ENCODE measurements at places on chromosomes 5 and 9. TPM values are rescaled to one million over a fixed set of nuclear protein-coding genes. Genes with fewer than 3 reads are reported as not detected.

GRCh38 chr5:111326551-111326950 is 102.4 kb downstream of the CAMK4 start:
- no peak for DNase-seq

CDH18 gene
- total RNA-seq = 0.76 TPM

TCF7 gene
- 4.2 TPM for total RNA-seq

DNA sequence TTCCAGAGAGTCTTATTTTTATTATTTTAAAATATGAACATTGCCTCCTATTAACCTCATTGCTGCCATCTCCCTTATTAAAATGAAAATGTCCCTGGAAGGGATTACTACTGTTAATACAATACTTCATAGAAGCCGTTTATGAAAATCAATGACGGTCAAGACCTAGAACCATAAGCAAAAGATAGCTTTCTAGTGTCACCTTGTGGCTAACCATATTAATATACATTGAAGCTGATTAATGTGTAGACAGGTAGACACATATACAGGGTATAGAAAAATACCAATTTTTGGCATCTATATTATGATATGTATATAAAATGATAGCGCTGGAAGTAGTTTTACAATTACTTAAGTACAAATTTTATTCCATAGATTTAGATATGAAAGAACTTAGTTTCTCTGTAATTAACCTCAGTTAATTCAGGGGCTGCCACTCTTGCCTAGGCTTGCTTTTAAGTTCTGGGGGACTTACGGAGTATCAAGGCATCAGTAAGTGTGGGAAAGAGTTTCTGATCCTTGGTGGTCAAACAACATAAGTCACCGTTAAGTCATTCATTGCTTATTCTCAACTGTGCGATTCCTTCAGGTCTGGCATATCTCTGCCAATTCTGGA is 2.5 kb upstream of the YTHDC2 start:
- no peak for DNase-seq

BAAT gene
- not detected for total RNA-seq

GRCh38 chr5:60299944-60300343 is 400.0 kb downstream of the DEPDC1B start:
- no peak for DNase-seq

DNA sequence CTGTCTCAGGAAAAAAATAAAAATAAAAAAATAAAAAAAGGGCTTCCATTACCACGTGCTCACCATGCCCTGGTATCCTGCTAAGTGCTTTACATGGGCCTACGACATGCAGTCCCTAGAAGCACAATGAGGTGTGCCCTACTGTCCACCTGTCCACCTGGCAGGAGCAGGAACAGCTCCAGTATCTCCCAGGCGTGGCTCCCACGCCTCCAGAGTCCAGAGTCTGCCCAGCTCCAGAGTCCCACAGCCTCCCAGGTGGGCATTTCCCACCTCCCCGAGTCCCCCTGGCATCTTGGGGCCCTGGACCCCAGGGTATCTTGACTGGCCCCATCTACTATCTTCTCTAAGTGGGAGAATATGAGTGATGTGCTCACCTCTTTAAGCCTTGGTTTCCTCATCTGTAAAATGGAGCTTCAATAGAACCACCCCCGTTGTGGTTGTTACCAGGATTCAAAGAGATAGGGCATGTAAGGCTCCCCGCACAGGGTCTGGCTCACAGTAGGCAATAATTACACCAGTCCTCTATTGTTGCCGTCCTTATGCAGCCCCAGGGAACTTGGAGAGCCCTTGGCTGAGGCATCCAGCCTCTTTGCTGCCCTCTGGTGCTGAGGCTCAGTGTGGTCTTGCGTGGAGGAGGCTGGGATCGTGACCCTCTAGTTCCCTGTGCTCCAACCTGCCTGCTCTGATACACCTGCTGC is 8.9 kb downstream of the CXCL14 start:
- DNase-seq = no peak

FAXDC2 gene
- total RNA-seq = 28.8 TPM

DNA sequence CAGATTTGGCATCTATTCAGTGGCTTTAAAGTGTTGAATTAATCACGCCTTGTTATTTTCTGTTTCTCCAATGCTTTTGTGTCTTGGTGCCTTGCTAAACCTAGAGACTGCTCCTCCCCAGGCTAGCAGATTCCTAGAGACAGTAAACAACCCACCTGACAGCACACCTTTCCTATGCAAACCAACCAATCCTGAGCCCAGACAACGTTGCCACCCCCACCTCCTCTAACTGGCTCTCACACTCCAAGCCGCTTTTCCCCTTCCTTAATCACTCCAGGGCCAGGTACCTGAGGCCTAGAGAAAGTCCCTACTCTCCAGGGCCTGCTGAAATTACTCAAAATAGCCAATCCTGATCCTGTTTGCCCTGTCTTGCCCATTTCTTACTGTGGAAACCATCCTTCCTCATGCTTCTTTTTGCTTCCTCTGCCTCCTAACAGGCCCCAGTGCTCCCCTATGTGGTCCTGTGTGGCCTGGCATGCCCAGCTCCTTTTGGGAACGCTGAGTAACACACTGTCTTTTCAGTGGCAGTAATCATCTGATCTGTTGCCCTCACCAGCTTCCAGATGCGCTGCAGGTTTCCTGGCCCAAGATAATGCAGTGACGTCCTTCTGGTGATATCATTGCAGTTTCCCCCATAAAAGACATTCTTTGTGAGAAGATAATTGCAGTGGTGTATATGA is 53.4 kb downstream of the GAS1 start:
- no peak for DNase-seq

FOXI1 gene
- 3.6 TPM for total RNA-seq

DNA sequence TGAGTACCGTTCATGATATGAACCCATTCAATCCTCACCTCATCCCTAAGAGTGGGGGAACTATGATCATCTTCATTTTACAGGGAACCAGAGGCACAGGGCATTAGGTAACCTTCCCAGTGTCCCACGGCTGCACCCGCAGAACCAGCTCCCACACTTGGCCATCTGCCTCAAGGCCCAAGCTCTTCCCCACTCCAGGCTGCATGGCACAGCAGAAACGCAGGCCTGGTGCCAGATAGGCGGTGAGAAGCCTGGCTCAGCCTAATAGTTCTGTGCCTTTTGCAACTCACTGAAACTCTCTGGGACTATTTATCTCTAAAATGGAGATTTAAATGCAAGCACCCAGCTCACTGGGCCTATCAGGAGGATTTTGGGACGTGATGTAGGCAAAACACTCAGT is 90.8 kb upstream of the ZNF618 start:
- DNase-seq = no peak

Measured in suprapubic skin (tissue), 4 donors.